ENCODE measurements at places on chromosomes 11 and 22.

- no peak for DNase-seq
Observed at GRCh38 chr11:133984828-133985227, 28.1 kb upstream of the IGSF9B start.

GRCh38 chr11:100929377-100929776 lies 200.2 kb downstream of the PGR start:
- no peak for DNase-seq

DNA sequence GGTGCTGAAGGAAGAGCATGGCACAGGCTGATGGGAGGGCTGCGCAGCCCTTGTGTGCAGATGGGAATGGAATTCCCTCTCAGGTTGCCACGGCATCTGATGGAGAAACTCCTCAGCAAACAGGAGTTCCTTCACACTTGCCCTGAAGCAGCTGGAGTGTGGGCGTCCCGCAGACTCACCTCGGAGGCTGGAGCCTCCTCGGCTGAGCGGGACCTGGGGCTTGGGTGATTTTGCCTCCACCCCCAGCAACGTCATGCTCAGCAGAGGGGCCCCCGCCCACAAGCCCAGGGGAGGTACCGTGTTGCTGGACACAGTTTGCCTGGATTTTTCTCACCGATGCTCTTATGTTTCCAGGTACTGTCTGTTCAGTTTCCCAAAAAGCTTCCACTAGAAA lies 63.4 kb downstream of the MYO7A start:
- no peak for DNase-seq

DNA sequence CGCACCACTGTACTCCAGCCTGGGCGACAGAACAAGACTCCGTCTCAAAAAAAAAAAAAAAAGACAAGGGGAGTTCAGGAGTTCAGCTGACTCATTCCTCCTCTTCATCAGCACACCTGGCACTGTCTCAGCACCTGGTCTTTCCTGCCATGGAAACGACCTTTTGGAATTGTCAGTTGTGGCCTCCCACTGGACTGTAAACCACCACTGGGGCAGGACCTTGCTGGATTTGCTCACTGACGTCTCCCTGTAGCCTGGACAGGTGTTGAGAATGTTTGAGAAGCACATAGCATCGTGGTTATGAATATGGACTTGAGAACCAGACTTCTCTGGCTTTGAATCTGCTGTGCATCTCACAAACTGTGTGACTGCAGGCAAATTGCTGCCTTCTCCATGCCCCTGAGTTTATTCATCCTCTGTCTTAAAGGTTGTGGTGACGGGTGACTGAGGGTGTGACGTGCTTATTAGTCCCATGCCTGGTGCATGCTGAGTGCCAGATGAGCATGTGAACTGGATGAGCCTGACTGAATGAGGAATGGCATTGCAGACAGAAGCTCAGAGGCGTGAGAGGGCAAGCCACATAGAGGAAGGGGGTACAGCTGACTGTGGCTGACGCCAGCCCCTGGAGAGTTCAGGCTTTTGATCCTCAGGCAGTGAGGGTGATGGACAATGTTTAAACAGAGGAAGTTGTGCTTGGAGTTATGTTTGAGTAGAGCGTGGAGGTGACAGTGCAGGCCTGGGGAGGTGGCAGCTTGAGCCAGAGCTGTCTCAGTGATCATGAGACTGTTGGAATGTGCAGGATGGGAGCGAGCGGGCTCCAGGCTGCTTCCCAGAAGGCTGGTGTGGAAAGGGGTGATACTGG lies 12.7 kb downstream of the TOM1 start:
- no peak for DNase-seq

DNA sequence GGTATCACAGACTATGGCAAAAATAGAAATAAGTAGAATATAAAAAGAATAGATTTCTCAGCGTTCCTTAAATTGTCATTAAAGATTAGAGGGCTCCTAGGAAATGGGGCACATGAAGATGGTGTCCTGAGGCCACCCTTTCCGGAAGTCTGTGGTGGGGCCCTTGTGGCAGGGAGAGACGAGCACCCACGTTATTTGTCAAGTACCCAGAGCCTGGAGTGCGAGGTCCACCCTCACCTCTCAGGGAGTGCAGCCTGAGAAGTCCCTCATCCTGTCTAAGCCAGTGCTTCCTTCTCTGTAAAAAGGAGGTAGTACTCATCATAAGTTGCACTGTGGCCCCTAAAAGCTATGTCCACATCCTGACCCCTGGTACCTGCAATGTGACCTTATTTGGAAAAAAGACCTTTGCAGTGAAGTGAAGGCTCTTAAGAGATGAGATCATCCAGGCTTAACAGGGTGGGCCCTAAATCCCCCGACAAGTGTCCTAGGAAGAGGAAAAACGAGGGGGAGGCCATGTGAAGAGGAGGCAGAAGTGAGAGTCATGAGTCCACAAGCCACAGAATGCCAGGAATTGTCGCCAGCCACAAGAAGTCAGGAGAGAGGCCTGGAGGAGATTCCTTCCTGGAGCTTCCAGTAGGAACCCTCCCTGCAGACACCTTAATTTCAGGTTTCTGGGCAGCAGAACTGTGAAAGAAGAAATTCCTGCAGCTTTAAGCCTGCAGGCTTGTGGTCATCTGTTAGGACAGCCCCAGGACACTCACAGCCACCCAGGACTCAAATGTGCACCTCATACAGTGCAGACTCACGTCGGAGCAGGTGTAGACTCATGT lies 76.8 kb upstream of the CCND1 start:
- no peak for DNase-seq

Measured in NCI-H1048 (cell line).